Naive thymus-derived CD8-positive, alpha-beta T cell (primary cell): ENCODE measurements at places on chromosomes 11 and 22.

- no peak for DNase-seq
Measured at GRCh38 chr11:134044514-134045284, 24.2 kb upstream of the JAM3 start.

DNA sequence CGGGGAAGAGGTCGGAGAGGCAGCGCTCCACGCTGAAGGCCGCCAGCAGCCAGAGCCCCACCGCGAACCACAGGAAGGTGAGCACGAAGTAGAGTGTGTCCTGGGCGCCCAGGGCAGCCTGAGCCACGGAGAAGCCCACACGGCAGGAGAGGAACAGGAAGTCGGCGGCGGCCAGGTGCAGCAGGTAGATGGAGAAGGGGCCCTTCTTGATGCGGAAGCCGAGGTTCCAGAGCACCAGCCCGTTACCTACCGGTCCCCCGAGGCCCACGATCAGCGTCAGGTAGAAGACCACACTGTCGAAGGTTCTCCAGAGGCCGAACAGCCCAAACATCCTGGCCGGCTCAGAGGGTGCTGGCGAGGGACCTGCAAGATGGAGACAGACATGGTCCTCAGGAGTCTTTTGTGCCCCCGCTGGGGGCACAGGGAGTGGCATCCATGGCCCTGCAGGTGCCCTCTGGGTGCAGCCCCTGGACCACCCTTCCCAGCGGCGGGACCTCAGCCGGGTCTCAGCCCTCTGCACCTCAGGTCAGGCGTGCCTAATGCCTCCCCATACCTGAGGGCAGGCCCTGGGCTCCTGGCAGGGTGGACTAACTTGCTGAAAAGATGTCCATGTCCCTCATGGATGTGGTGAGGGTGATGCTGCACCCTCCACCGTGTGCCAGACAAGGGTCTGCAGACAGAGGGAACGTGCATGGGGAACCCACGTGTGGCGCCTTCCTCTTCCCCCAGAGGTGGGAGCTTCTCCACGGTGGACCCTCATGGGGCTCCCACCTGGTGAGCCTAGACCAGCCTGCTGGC is at the start of gene MRGPRG:
TSS of gene MRGPRG (minus strand) at position 331 of the 798 bp plus-strand sequence. CDS start at position 331, 0 bp downstream.
- DNase-seq, result no peak

GRCh38 chr11:65810046-65810868 is 23.4 kb downstream of the OVOL1 start:
- peak; percentile 38 for DNase-seq

DNA sequence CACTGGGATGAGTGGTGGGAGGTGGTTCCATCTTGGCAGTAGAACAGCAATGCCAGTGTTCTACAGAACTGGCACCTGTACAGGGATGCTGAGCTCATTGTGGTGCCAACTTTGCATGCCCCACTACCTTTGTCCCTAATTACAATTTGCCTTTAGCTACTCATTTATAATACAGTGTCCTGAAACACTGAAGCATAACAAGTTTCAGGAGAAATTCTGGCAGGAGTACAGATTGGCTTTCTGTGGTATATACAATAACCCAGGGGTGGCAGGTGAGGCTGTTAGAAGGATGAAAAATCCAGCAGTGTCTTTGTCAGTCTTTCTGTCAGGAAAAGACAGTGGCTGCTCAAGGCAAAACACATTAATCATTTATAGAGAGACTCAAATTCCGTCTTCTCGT is 240.3 kb downstream of the FAM76B start:
- DNase-seq, result no peak

DNA sequence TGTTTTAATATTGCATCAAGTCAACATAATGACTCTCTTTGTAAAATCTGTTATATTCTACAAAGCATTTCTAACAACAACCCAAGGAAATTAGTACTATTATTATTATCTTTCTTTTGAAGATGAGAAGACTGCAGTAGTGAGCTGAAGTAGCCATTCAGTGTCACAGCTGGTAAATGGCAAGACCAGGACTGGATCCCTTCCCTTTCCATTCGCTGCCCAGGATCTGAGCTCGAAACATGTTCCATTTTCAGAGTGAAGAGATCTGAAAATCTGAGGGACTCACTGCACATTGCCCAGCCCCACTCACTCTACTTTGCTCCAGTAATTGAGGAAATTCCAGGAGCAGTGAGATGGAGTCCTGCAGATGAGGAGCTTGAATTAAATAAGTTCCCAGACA is 240.0 kb upstream of the BLID start:
- no peak for DNase-seq

- no peak for DNase-seq
Measured at GRCh38 chr22:25747245-25747944, 5.4 kb downstream of the MYO18B start.

GRCh38 chr11:87020764-87021365 is 16.9 kb upstream of the TMEM135 start:
- DNase-seq, result no peak

DNA sequence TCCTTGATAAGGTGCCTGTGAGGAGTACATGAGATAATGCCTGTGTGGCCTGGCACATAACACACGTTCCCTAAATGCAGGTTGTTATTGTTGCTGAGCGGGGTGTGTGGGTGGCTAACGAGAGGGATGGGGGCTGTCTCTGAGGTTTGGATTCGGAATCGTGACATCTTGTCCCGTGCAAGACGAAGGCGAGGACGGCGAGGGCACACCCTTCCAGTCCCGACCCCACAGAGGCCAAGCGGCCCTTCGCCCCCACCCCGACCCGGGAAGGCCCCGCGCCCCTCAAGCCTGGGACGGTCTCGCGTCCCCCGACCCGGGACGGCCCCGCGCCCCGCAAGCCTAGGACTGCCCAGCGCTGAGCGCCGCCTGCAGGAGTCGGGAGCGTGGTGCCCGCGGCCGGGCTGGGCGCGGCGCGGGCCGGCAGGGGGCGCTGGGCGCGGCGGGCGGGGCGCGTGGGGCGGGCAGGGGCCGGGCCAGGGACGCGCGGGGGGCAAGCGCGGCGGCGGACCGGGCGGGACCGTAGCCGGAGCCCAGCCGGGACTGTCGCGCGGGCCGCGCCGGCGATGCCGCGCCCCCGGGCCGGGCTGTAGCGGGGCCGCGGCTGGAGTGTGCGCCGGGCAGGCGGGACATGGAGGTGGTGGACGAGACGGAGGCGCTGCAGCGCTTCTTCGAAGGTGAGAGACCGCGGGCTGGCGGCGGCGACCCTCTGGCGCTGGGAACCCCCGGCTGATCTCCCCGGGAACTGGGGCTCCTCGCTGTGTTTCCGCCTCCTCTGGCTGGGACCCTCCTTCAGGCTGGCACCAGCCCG is at the start of gene MYRF:
TSS of gene MYRF (plus strand) at position 520 of the 808 bp plus-strand sequence. CDS start at position 629, 109 bp downstream.
- peak; percentile 57 for DNase-seq
